ENCODE measurements at places on chromosomes 3 and 15.
A peak's percentile ranks its signal among the peaks of the same experiment; 100 is the strongest.

- no peak for DNase-seq
Measured at GRCh38 chr15:75357976-75358673, 10.3 kb downstream of the MAN2C1 start.

DNA sequence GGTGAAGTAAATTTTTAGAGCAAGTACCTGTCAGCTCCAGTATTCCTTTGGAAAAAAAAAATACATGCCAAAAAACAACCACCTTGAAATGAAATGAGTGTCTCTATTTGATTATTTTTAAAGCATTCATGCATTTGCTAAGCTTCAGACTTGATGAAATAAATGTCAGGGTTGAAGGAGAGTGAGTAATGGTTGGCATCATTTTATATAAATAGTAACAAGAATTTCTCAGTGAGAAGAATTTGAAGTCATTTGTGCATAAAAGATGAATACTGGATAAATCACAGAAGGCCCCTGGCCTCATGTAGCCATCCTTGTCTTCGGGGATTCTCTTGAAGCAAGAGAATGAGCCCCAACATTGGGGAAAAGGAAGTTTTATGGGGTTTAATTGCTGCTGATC is 318.4 kb downstream of the LPP start:
- DNase-seq, result no peak

GRCh38 chr3:150074697-150075416 is 104.2 kb upstream of the PFN2 start:
- no peak for DNase-seq

GRCh38 chr3:65810302-65810701 is 228.4 kb downstream of the MAGI1 start:
- DNase-seq, result no peak

- DNase-seq, result peak; percentile 83
Measured at GRCh38 chr15:69760890-69761568, 308.4 kb downstream of the RPLP1 start.
